Psoas muscle (tissue), 8 donors: ENCODE measurements at places on chromosomes 6 and 20. TPM values are rescaled to one million over a fixed set of nuclear protein-coding genes. Genes with fewer than 3 reads are reported as not detected.

GRCh38 chr6:135451617-135452190 is 45.8 kb downstream of the AHI1 start:
- no peak for DNase-seq

GRCh38 chr6:76862936-76863335 is 600.4 kb downstream of the HTR1B start:
- no peak for DNase-seq

- no peak for DNase-seq
Observed at GRCh38 chr20:24837781-24838450, 111.2 kb upstream of the CST7 start.

DNA sequence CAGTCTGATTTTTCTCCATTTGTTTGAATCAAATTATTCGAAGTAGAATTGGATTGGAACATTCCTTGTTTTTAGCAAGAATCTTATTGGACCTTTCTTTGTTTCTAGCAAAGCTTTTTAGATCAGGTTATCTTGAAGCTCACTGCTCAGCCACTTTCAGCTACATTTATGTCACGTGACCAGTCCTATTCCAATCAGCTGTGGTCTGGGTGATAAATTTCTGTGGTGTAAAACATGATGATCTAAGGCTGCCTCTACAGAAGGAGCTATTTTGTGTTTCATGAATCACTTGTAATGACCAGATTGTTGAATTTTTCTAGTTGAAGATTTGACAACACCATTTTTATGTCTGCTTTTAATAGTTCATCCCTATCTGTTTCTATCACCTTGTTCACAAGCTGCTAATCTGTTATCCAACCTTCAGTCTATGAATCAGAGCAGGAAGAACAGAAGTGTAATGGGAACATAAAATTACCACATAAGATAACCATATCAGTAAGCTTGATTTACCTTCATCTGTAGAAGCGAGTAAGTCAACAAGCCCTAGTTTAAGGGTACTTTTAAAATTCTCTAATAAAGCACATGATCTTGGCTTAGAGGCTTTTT is 101.0 kb upstream of the MAP3K7 start:
- DNase-seq, result no peak

DNA sequence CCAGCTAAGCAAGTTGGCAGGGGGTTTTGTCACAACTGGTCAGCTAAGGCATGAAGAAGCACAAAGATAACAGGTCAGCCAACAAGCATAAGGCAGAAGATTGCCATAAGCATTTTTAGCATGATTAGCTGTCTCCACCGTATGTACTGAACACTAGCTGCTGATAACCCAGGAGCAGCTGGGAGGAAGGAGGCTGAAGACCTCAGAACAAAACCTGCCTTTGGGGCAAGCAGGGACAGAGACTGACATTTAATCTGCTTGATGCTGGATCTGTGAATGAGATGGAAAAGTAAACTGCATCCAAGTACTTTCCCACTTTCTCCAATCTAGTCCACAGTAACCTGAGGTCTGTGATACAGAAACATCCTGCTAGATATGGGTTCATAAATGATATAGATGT is 353.0 kb upstream of the MAP3K7 start:
- no peak for DNase-seq

Gene ZNF831
- 0.02 TPM for total RNA-seq
